ENCODE measurements at places on chromosomes 7 and 10. TPM values are rescaled to one million over a fixed set of nuclear protein-coding genes. Genes with fewer than 3 reads are reported as not detected.

The ZNF273 gene
- total RNA-seq = 11.7 TPM

The PTTG1IP2 gene
- not detected for total RNA-seq

The RSU1 gene
- total RNA-seq = 79.5 TPM

The PNLIP gene
- total RNA-seq = not detected

The LRMDA gene
- total RNA-seq = not detected

The CALD1 gene
- 0.10 TPM for total RNA-seq

The NCF1 gene
- 2.6 TPM for total RNA-seq

The CNNM1 gene
- 0.54 TPM for total RNA-seq

DNA sequence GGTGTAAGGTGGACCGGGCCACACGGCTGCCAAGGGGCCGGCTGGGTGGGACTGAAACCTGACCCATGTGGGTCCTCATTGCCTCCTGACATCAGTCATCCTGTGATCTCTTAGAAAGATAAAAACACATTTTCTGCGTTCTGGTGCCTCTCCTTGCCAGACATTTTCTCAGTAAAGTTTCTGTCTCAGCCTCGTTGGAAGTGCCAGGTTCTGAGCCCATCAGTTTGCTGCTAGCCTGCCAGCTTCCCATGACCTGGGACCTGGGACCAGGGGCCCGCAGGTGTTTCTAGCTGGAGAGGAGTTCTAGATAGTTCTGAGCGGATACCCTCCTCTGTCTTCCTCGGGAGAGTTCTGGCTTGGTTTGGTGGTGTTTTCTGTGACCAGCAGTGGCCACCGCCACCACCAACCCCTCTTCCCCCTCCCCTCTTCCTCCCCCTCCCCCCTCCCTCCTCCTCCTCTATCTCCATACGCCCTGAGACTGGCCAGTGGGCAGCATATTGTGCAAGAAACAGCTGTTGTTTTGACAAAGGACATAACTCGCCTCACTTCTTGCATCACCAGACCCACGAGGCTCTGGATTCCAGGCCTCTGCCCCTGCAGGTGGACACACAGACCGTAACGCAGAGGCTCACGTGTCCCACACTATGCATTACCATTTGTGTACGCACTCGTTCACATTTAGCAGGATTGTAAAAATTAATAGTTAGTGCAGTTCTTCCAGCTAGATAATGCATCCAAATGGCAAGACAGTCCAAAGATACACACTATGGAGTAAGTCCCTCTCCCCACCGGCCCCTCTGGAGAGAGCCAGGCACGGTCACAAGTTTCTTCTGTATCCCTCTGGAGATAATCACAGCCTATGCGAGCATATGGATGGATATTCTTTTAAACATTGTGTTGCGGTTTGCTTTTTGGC lies 94.6 kb downstream of the CUX1 start:
- peaks cover 5% of the 10 kb centered on the region for H3K36me3 ChIP-seq
- no peak overlapping the region for H3K27ac ChIP-seq
- H3K4me1 ChIP-seq = peaks cover 2% of the 10 kb centered on the region
- H3K4me3 ChIP-seq = no peak overlapping the region
- no peaks in the 10 kb centered on the region for H3K27me3 ChIP-seq

GRCh38 chr10:119358152-119358512 lies 150.8 kb downstream of the GRK5 start:
- peaks cover 17% of the 10 kb centered on the region for H3K4me1 ChIP-seq
- DNase-seq = no peak
- H3K4me3 ChIP-seq = no peak overlapping the region
- H3K27me3 ChIP-seq = no peaks in the 10 kb centered on the region
- peaks cover 34% of the 10 kb centered on the region for H3K36me3 ChIP-seq
- no peak overlapping the region for H3K27ac ChIP-seq

- H3K4me3 ChIP-seq = no peak overlapping the region
- peak overlapping the region; percentile 15 for H3K27ac ChIP-seq
- DNase-seq = no peak
- peaks cover 49% of the 10 kb centered on the region for H3K4me1 ChIP-seq
- no peaks in the 10 kb centered on the region for H3K36me3 ChIP-seq
- no peaks in the 10 kb centered on the region for H3K27me3 ChIP-seq
Measured at GRCh38 chr10:69426376-69426727, 9.6 kb upstream of the TACR2 start.

DNA sequence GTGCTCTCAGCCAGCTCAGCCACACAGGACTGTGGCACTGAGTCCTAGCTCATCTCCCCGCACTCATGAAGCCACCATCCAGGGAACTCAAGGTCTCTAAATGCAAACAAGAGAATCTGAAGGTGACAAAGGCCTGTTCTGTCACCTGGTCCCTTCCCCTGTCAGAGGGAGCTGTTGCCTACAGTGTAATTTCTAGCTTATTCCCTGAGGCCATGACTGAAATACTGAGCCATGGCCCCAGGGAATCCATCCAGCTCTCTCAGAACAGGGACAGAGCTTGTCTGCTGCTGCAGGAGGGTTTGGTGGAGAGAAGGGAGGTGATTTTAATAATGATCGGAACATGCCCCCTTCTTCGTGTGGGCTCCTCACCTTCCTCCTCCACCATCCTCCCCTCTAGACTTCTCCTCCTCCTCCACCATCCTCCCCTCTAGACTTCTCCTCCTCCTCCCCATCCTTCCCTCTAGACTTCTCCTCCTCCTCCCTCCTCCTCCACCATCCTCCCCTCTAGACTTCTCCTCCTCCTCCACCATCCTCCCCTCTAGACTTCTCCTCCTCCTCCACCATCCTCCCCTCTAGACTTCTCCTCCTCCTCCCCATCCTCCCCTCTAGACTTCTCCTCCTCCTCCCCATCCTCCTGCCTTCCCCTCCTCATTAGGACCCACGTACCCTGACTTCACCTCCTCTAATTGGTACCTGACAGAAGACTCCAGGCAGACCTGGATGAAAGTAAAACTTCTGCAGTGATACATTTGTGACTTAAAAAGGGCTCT lies 338.0 kb upstream of the MKI67 start:
- H3K36me3 ChIP-seq = no peaks in the 10 kb centered on the region

DNA sequence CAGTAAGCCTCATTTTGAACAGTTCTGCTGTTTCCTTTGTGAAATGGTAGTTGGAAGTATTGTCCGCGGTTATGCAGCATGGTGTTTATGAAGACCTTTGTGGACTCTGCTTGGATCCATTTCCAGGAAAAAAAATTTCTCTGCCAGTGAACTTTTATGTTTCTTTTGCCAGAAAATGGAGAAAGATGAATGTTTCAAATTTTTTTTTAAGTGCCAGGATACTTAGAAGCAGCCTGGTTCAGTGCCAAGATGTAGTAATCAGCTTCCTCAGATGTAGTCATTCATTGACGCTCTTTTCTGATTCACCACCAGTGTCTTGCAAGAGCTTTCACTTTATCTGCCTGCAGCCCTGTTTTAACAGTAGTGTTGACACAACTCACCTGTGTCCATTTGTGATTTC lies 258.2 kb downstream of the SDK1 start:
- peaks cover 2% of the 10 kb centered on the region for H3K36me3 ChIP-seq
- no peak overlapping the region for H3K4me3 ChIP-seq
- H3K27me3 ChIP-seq = no peaks in the 10 kb centered on the region

DNA sequence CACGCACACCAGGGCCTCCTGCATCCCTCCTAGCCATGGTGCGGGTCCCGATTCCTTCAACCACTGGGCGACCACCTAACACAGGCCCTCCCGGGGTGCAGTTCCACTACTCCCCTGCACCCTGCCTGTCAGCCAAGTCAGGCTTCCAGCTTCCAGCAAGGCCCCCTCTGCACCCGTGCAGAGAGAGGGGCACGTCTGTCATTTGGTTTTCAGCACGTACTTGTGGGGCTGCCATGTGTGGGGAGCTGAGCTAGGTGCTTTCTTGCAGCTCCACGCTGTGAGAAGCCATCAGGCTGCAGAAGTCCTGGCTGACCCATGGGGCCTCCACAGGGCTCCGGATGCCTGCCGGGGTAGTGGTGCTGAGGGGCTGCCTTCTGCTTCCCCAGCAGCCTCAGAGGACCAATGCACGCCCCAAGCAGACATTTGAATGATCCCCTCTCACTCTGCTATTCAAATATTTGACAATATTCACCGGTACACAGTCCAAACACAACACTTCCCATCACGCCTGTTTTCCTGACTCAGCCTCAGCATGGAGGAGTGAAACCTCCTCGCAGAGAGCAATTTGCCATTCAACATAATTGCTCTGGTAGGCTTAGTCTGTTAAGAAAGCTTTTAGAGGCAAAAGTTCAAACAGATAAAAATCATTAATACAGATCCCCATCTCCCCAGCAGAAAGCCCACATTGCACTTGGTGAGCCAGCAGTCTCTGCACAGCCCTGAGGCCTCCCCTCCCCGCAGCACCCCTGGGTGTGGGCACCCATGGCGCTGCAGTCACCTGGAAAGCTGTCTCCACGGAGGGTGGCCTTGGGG lies 449.9 kb downstream of the PTPRN2 start:
- no peaks in the 10 kb centered on the region for H3K36me3 ChIP-seq
- H3K27ac ChIP-seq = no peak overlapping the region
- H3K27me3 ChIP-seq = no peaks in the 10 kb centered on the region

DNA sequence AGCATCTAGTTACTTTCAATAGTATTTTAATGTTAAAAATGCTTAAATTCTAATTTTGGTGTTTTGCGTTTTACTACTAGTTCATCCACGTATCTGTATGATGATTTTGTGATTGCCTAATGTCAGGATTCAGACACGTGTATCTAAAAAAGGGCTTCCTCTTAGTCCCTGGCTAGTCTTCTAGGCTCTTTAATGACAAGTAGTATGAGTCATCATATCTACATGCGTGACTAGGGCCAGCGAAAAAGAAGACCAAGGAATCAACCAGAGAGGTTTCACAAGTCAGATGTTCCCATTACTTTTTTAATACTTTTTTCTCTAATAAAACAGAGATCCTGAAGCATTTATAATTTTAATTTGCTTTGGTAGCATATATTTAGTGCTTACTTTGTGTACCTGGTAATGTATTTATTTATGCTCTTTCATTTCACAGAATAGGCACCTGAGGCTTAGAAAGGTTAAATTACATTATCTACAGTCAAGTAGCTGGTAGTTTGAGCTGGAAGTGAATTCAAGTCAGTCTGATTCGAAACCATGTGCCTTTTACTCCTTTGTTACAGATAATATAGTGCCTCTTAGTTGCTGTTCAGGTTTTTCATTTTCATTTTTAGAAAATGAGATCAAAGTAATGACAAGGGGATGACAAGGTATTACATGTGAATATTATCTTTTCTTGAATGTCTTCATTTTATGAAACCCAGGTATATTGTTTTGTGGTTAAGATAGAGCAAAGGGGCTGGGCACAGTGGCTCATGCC lies 140.3 kb downstream of the FOXP2 start:
- H3K4me1 ChIP-seq = no peaks in the 10 kb centered on the region
- no peak for DNase-seq
- no peaks in the 10 kb centered on the region for H3K27me3 ChIP-seq
- H3K4me3 ChIP-seq = no peak overlapping the region

GRCh38 chr10:5125315-5126044 lies 31.3 kb downstream of the AKR1C3 start:
- no peak overlapping the region for H3K4me3 ChIP-seq
- H3K27ac ChIP-seq = no peak overlapping the region
- DNase-seq = no peak
- no peaks in the 10 kb centered on the region for H3K4me1 ChIP-seq

- peaks cover 2% of the 10 kb centered on the region for H3K36me3 ChIP-seq
- H3K27me3 ChIP-seq = no peaks in the 10 kb centered on the region
- no peak for DNase-seq
- no peak overlapping the region for H3K4me3 ChIP-seq
Measured at GRCh38 chr10:102628451-102628911, 15.8 kb upstream of the TRIM8 start.

- H3K4me1 ChIP-seq = peaks cover 5% of the 10 kb centered on the region
- no peak for DNase-seq
- H3K27ac ChIP-seq = no peak overlapping the region
- peaks cover 33% of the 10 kb centered on the region for H3K27me3 ChIP-seq
- no peaks in the 10 kb centered on the region for H3K36me3 ChIP-seq
Measured at GRCh38 chr10:101020427-101021075, 10.4 kb downstream of the PDZD7 start.

DNA sequence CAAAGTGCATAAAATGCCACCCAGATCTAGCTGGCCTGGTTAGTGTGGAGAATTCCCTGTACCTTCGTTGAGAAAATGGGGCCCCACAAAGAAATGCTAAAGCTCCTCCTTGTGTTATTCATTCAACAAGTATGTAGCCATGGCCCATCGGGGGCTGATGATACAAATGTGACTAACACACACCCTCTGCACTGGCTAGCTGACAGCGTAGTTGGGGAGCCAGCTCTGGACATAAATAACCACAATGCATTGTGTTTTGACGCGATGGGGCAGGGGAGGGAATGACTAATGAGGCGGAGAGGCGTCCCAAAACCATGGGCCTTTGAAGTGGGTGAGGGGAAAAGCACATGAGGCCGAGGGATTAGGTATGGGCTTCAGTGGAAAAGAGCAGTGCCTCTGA lies 28.2 kb upstream of the ASL start:
- no peak overlapping the region for H3K27ac ChIP-seq
- no peak for DNase-seq
- peaks cover 3% of the 10 kb centered on the region for H3K4me1 ChIP-seq
- no peaks in the 10 kb centered on the region for H3K36me3 ChIP-seq
- peaks cover 11% of the 10 kb centered on the region for H3K27me3 ChIP-seq

DNA sequence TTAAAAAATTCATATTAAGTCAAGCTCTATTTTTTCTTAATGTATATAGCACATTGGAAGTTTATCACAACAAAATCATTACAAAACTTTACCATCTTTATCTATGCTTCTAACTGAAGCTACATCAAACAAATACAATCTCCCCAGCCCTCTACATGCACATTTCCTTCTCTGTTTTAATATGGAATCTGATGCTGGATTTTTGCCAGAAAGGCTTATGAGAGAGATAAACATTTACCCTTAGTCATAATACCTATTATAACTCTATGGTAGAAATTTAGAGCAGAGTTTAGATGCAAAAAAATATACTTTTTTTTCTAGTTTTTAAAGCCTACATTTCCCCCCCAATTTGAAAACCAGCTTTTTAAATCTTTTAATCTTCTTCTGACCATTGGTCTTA lies 1198.6 kb downstream of the GATA3 start:
- peaks cover 17% of the 10 kb centered on the region for H3K27me3 ChIP-seq
- no peak overlapping the region for H3K4me3 ChIP-seq
- no peaks in the 10 kb centered on the region for H3K36me3 ChIP-seq
- no peak overlapping the region for H3K27ac ChIP-seq

GRCh38 chr7:100875356-100875751 lies 451 bp downstream of the SRRT start:
- H3K36me3 ChIP-seq = peaks cover 72% of the 10 kb centered on the region
- H3K27me3 ChIP-seq = no peaks in the 10 kb centered on the region
- H3K4me3 ChIP-seq = peak overlapping the region; percentile 97
- H3K27ac ChIP-seq = peak overlapping the region; percentile 95
- peaks cover 64% of the 10 kb centered on the region for H3K4me1 ChIP-seq

DNA sequence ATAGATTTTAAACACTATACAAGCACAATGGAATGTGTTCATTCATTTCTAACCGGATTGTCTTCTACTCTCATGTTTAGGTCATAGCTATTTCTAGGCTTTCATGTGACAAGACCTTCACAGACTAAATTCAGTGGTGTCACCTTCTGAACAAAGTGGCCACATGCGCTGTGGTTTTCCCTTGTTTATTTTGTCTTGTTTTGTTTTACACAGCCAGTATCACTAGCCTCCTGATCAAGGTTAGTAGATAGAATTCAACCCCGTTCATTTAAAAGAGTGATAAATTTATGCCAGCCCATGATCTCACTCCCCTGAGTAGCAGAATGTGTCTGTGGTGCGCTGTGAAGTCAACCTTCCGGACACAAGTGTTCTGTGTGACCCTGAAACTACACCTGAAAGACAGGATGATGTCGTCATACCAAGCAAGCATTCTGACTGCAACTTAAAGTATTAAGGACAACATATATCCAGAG lies 209.1 kb downstream of the CREB5 start:
- no peaks in the 10 kb centered on the region for H3K36me3 ChIP-seq
- no peak for DNase-seq
- no peaks in the 10 kb centered on the region for H3K4me1 ChIP-seq
- no peak overlapping the region for H3K27ac ChIP-seq

All from activated CD4-positive, alpha-beta T cell treated with anti-CD3 and anti-CD28 coated beads, Interleukin-2, amount 10 ng/mL, durations not matched to agents 7 days and 5 days (primary cell).